CD4-positive, alpha-beta T cell (primary cell): ENCODE measurements at places on chromosomes 16 and 17.

- DNase-seq: no peak
Observed at GRCh38 chr17:77315551-77316190, 174.9 kb downstream of the SEC14L1 start.

GRCh38 chr16:49575346-49576172, 202.0 kb downstream of the C16orf78 start:
- no peak for DNase-seq

DNA sequence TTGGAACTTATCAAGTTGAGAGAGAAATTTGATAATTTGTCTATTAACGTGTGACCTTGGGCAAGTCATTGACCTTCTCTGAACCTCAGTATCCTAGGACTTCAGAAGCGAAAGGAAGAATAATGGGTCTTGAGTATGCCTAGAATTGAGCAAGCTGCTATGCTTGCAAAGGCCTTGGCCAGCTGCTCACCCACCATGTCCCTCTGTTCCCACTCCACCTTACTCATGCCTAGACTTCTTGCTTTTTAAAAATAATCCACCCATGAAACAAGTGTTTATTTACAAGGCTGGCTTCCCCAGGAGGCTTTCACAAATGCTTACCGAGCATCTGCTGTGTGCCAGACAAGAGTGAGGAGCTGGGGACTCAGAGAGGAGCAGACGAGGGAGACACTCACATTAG, 590.6 kb downstream of the MAF start:
- no peak for DNase-seq

DNA sequence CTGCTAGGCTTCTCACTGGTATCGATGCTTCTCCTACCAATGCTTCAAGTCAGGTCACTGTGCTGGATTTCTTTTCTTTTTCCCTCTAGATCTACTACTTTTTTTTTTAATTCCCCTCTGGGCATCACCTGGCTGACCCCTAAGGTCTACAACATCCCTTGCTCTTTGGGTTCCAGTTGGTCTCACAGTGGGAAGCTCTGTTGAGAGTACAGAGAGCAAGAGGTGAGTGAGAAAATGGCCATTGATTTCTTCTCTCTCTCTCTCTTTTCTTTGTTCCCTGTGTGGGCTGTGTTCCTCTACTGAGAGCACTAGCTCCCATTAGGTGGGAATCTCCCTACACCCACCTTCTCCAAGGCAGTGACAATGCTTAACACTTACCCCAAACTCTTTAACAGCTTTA, 413.4 kb downstream of the KCNJ2 start:
- no peak for DNase-seq

- DNase-seq: no peak
Observed at GRCh38 chr17:34616148-34616547, 36.8 kb downstream of the TMEM132E start.

DNA sequence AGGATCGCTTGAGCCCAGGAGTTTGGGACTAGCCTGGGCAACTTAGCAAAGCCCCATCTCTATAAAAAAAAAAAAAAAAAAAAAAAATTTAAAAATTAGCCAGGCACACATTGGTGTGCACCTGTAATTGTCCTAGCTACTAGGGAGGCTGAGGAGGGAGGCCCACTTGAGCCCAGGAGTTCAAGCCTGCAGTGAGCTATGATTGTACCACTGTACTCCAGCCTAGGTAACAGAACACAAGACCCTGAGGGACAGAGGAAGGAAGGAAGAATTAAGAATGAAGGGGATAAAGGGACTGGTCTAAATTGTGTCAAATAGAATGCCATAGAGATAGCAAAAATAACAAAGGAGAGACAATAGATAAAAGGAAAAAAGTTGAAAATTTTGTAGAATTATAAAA, 102.8 kb downstream of the TRIM37 start:
- DNase-seq: no peak

DNA sequence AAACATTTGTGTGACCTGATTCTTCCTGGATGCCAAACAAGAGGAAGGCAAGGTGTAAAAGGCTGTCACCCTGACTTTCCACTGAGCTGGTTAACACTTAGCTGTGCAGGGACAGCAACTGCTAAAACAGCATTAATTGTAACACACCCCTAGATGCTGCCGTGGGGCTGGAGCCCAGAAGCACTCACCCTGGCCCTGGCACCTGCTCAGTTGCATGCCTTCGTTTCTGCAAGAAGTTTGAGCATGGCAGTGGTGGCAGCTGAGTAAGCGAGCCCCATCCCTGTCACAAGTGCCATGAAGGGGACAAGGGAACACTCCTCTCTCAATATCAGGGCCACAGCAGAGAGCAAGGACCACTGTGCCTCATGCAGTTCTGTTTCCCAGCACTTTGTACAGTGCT, 330.2 kb downstream of the TMEM114 start:
- DNase-seq: no peak

DNA sequence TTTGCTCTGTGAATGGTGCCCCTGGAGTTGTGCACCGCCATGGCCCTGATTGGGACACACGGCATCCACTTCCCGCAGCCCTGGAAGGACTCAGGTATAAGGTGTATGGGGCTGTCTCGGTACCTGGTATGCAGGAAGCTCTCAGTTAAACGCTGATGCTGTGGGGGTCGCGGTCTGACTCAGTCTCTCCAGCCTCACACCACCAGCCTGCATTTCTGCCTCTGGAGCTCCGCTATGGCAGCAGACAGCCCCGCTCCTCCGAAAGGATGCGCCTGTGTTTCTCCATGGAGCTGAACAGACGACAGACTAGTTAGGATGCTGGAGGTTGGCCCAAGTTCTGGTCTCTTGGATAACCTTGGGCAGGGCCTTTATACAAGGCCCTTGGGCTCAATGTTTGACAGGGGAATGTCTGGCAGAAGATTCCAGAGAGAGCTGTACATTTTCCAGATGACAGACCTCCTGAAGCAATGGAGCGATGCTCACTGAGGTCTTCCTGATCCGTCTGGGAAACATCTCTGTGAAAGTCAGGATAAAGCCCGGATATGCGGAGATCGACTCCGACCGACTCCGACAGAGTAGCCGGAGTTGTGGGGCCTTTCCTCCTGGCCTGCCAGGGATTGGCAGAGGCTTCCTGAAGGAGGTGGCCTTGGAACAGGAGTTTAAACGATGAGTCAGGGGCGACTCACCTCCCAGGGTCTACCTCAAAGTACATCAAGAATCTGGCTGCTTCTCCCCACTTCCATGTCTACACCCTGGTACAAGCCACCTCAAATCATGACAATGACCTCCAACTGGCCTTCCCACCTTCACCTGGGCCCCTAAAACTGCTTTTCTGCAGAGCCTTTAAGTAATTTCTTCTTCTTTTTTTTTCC, 21.9 kb upstream of the BCAR1 start:
- no peak for DNase-seq

DNA sequence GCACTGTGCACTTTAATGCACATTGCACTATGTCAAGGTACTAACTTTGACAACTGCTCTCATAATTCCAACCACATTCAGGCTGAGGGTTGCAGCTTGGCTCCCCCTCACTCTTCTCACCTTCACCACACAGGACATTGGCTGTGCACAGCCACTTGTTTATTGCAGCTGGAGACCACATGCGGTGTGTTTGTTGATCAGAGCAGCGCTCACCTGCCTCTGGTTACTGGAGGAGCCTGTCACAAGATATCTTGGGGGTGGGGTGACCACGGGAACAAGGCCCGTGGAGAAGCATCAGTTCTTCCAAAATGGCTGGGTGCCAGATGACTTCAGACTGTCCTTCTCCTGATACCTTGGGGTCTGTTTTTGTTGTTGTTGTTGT, 10.6 kb upstream of the CCL5 start:
- DNase-seq: peak; percentile 83

- no peak for DNase-seq
Observed at GRCh38 chr16:471353-472198, 46.1 kb downstream of the RAB11FIP3 start.

DNA sequence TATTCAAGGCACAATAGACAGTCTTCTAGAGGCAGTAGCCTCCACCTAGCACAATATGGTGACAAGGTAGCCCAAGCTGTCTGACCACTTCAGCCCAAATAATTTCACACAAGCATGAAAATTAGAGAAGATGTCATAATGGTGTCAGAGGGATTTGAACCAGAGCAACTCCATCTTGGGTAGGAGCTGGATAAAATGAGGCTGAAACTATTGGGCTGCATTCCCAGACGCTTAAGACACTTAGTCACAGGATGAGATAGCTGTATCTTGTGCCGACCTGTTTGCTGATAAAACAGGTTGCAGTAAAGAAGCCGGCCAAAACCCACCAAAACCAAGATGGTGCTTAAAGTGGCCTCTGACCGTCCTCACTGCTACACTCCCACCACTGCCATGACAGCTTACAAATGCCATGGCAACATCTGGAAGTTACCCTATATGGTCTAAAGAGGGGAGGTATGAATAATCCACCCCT, 192.6 kb downstream of the CPPED1 start:
- no peak for DNase-seq

GRCh38 chr16:74867281-74867849, 92.7 kb upstream of the FA2H start:
- DNase-seq: no peak

DNA sequence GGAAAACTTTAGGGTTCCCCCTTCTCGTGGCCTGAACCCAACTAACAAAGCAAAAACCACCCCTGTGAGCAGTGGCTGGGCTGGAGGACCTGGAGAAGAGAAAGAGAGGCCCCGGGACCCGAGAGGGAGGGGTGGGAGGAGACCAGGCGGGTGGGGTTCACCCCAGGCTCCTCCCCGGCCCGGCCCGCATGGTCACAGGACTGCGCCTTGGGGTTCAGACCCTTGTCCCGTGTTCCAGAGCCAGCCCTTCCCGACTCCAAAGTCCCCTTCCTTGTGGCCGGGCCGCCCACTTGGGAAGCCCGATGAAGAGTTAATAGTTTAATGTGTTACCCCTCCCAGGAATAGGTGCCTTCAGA, 852 bp downstream of the MARVELD3 start:
- DNase-seq: no peak

- no peak for DNase-seq
Observed at GRCh38 chr17:45123930-45124796, 8.2 kb downstream of the PLCD3 start.

DNA sequence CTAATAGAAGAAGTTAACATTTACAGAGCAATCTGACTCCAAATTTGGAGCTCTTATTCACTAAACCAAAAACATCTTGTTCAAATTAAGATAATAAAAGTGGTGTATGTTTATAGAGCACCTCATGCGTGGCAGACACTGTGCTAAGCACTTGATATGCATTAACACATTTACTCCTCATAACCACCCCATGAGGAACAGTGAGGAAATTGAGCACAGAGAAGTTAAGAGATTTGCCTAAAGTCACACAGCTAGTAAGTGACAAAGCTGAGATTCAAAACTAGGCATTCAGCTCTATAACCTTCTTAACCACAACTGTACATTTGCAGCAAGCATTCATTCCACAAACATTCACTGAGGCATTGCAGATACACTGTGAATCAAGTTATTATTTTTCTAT, 94.0 kb downstream of the VAT1L start:
- DNase-seq: no peak

GRCh38 chr17:10226930-10227695, 28.7 kb upstream of the GAS7 start:
- DNase-seq: peak; percentile 5

- DNase-seq: no peak
Observed at GRCh38 chr16:16797239-16797638, 418.3 kb downstream of the NPIPA7 start.

- peak; percentile 71 for DNase-seq
Observed at GRCh38 chr17:40319651-40320540, 10.9 kb downstream of the RARA start.

GRCh38 chr16:20385844-20386832, 18.4 kb downstream of the PDILT start:
- DNase-seq: peak; percentile 51

- DNase-seq: no peak
Observed at GRCh38 chr17:29190592-29191207, 10.5 kb upstream of the MYO18A start.

DNA sequence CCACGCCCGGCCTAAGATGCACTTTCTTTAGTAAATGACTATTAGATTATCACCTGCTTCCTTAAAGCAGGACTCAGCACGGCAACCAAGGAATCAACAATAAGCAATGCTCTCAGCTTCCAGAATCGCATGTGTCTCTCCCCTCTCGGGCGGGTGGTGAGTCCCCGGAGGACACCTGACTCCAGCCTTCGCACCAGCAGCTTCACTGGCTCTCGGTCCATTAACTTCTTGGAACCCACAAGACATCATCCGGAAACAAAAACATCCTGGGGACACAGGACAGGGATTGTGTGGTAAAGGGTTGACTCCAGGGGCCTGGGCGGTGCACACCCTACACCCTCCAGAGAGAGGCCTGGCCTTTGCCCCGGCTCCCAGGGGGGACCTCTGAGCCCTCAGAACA, 22.7 kb downstream of the UTS2R start:
- no peak for DNase-seq

DNA sequence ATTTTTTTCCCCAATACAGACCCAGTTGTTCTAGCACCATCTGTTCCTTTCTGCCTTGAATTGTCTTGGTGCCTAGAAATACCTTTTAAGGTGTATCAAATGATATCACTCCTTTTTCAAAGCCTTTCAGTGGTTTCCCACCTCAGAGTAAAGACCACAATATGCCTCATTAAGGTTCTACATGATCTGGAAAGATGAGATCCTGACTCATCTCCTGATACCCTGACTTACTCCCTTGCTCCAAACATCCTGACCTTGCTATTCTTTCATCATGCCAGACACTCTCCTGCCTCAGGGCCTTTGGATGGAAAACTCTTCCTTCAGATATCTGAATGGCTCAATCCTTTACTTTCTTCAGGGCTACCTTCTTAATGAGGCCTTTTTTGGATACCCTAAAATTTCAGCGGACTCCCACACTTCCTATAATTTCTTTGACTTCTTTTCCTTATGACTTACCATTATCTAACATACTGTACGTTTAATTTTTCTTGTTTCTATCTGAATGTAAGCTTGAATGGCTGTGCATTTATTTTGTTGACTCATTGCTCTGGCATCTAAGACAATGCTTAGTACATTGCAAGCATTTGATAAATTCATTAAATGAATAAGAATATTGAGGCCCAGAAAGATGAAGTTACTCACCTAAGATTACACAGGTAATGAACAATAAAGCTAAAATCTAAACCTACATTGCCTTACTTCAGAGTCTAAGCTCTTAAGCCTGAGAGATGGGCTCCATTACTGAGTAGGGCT, 19.2 kb downstream of the FLOT2 start:
- no peak for DNase-seq

- no peak for DNase-seq
Observed at GRCh38 chr16:49502136-49502881, 128.7 kb downstream of the C16orf78 start.

DNA sequence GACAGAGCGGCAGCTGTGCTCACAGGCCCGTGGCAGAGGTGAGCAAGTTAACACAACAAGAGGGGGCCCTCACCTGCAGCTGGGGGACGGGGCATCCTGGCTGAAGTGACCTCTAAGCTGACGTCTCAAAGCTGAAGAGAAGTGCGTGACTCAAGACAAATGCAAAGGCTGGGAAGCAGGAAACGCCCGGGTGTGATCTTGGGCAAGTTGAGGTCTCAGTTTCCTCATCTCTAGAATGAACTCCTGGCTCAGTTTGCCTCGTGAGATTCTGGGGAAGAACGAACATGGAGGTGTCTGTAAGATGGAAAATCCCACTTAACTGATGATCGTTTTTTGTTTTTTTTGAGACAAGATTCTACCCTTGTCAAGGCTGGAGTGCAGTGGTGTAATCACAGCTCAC, 40.1 kb upstream of the C1QL1 start:
- no peak for DNase-seq
